ENCODE measurements at places on chromosomes 11 and 22. TPM values are rescaled to one million over a fixed set of nuclear protein-coding genes. Genes with fewer than 3 reads are reported as not detected.

DNA sequence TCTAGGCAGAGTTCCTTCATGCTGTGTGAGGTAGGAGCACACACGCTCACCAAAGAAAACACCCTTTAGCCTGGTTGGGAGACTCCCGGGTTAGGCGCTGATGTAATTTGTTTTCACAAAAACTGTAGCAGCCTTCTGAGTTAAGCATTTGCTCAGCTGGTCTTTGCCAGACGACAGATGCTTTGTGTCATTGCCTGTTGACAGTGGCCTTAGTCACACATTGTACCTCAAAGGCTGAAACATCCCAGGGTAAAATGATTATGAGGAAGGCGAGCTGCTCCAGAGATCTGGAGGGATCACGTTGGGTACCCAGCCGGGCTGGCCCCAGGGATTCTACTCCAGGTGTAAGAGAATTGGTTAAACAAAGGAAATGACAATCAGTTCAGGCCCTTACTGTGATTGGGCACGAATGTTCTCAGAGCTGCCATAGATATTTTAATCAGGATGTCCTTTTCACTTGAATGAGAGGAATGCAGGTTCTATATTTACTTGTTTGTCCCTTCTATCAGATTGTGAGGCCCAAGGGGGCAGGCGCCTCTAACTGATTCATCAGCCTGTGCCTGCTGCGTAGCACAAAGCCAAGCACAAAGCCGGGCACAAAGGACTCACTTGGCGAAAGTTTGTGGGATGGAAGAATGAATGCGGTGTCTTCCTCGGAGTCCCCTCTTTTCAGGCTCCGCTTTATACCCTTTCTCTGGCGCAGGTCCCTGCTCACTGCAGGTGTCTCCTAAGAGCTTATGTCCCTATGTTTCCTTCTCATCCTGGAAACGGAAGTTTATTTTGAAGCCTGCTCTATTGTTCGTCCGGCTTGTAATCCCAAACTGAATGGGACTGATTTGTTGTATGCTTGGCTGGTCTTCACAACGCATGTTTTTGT, 47.1 kb downstream of the ADM start:
- no peak for DNase-seq

SOX6 gene
- 0.34 TPM for total RNA-seq

APOL5 gene
- not detected for total RNA-seq

GRCh38 chr22:28943501-28943879, 60.1 kb downstream of the ZNRF3 start:
- DNase-seq: no peak

DNA sequence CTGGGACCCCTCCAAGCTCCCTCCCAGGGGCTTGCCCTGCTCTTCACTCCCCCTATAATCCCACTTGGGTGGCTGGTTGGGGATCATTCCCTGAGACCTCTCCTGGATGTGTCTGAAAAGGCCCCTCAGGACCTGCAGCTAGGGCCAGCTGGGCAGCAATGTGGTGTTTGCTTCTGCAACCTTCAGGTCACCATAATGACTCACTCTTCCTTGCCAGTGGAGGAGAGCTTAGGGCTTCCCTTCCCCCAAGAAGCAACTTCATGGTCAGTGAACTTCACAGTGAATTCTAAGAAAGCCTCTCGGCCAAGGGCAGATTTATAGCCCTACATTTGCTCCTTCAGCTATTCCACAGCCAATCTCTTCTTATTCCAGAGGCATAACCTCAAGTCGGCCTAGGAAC, 45.1 kb upstream of the TSPAN18 start:
- no peak for DNase-seq

DNA sequence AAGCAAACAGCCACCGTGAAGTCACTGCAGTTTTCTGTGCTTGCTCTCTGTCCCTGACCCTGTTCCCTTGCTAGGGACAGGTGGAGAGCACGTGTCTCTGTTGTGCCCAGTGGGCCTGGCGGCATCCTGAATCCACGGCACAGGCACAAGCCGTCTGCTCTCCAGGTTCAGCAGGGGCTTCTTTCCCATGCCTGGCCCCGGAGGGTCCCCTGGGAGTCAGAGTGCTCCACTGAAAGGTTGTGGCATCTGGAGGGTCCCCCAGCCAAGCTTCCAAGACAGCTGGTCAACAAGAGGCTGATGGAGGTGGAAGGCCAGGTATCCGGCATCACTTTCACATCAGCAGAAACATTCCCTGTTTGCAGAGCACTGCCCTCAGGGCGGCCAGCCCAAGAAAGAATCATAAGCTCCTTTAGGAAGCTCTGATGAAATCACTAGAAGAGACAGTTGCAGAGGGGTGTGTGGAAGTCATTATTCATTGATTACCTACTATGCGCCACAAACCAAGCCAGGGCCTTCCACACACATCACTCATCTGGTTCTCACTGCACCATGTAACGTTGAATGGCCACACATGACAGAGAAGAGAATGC, 346.4 kb upstream of the B3GAT1 start:
- no peak for DNase-seq

- DNase-seq: no peak
Measured at GRCh38 chr22:43217285-43218030, 30.5 kb upstream of the TTLL12 start.

DNA sequence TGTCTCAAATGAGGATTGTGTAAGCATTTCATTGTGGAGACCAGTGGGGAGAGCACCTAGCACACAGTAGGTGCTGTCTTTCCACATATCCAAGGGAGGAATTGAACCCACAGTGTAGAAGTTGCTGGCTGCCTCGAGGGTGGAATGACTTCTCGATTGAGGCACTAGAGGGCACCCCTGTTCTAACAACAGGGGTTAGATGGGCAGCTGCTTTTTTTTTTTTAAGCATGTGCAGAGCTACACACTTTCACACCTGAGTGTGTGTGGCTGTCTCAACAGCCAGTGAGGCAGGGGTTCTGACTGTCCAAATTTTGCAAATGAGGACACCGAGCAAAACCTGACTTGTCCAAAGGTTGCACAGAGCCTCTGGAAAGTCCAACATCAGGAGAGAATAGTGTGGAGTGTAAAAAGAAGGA, 118.2 kb upstream of the CRYBB3 start:
- peak; percentile 32 for DNase-seq

CHORDC1 gene
- total RNA-seq: 109 TPM

GRCh38 chr11:328012-328411, 7.4 kb upstream of the IFITM3 start:
- DNase-seq: no peak

DNA sequence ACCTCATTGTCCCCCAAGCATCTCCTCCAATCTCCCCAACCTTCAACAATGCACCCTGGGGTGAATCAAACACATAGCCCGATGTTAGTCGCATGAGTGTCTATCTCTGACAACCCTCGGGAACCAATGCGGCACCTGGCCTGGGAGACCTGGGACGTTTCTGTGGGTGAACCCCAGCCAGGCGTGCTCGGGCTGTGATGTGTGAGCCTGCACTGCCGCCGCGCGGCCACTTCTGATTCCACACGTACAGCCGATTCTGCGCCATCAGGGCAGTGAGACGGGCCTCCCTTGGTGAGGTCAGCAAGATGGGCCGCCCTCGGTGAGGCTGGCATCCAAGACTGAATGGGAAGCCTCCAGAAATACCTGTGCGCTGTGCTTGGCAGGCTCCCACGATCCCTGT, 5.2 kb upstream of the H19 start:
- DNase-seq: no peak

SYT9 gene
- total RNA-seq: not detected

TTLL1 gene
- total RNA-seq: 3.4 TPM

GRCh38 chr22:24006207-24006913, 1.1 kb upstream of the GSTT4 start:
- no peak for DNase-seq

DNA sequence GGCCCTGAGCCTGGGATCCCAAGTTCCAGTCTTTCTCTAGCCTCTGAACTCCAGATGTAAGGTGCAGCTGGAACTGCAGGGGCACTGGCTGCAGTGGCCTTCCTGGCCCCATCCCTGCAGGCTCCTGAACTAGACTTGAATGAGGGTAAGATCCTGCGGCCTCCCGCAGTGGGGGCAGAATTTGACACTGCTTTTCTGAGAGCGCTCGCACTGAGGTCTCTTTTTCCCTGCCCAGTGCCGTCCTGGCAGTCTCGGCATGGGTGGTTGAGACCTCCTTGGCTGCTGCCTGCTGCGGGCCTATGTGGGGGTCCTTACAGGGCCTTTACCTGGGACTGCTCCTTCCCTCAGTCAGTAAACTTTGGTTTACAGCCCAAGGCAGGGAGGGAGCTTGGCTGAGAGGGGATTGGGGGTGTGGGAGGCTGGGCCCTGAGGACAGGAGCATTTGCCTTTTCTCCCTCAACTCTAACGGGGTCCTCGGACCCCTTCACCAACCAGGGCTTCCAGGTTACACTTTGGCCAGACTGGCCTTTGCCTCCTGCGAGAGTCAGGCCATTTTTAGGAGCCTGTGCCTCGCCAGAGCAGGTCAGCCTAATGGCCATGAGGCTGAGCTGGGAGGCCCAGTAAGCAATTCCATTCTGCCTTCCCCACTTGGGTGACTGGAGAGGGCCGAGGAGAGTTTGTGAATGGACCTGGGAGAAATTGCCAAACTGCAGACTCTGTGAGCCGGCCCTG, 35.4 kb downstream of the FAM83F start:
- DNase-seq: no peak

PIWIL4 gene
- 0.84 TPM for total RNA-seq

DNA sequence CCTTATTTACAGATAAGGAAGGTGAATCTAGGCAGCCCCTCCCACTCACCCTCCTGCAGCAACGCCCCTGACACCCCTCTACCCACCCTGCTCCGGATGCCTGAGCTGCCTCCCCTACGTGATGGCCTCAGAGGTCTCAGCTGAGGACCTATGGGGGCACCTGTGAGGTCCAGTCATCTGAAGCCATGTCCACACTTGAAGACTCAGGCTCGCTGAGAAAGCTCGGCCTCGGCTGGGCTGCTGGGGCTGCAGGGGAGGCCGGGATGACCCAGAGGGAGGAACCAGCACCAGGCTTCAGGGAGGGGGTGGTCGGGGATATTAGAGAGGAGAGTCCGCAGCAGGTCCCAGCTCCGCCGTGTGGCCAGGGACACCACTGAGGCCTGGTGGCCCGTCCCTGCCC, 92.8 kb downstream of the BRD1 start:
- no peak for DNase-seq

MUC5AC gene
- not detected for total RNA-seq

DNA sequence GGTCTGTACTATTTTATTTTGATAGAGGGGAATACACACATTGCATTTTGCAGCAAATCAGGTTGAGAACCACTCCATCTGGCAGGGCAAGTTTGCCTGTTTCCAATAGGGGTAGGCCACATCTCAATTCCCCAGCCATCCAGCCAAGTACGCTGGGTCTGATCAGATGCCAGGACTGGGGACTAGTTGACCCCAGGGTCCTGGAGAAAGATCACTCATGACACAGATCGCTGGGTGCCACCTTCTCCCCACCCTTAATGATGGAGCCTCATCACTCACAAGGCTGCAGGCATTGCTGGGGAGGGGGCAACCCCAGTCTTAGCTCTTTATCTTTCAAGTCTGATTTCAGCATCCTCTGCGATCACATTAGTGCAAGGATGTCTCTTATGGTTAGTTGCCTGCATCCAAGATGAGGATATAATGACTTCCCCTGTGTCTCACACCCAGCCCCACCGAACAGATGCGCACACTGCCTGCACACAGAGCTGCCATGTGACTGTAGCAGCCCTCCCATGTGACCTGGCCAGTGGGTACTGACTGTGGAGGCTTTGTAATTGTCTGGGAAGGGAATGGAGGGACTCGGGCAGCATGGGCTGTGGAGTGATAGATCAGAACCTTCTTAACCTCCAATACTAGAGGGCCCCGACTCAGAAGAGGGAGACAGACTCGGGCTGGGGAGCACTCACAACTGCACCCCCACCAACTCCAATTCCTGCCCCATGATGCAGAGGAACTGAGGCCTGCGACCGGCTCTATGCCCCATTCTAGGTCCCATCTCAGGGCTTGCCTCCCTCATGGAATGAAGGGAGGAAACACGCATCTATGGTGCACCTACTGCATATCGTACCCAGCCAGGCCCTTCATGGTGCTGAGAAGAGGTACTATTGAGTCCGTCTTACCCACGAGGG, 155.8 kb downstream of the DSCAML1 start:
- DNase-seq: no peak

DNA sequence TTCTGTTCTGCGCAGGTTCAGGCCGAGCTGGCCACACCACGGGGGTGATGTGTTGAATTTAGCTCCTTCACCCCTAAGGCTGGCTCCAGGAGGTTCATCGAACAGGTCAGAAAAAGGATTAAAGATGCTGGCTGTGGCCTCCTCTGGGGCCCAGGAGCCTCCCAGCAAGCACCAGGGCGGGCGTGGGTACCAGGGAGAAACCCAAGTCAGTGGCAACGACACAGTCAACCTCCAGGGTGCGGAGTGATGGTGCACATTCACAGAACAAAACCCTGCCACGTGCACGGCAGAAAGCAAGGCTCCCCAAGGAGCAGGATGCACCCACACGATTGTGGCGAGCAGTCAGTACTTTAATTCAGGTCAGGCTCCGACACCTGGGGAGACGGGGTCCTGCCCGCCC, 10.8 kb downstream of the C11orf24 start:
- DNase-seq: no peak

- no peak for DNase-seq
Measured at GRCh38 chr11:18384157-18384641, 10.2 kb upstream of the LDHA start.

CSF2RB gene
- 4.6 TPM for total RNA-seq

- no peak for DNase-seq
Measured at GRCh38 chr11:109804911-109805310, 288.3 kb upstream of the ZC3H12C start.

OR52E8 gene
- not detected for total RNA-seq

- no peak for DNase-seq
Measured at GRCh38 chr22:35850831-35851230, 133.2 kb downstream of the APOL5 start.

STIM1 gene
- total RNA-seq: 77.6 TPM

- no peak for DNase-seq
Measured at GRCh38 chr22:42327462-42328129, 57.1 kb upstream of the TCF20 start.

GRCh38 chr11:77435972-77436371, 37.9 kb downstream of the PAK1 start:
- DNase-seq: no peak

GRCh38 chr11:17604915-17605233, 57.8 kb downstream of the OTOG start:
- DNase-seq: no peak

DNA sequence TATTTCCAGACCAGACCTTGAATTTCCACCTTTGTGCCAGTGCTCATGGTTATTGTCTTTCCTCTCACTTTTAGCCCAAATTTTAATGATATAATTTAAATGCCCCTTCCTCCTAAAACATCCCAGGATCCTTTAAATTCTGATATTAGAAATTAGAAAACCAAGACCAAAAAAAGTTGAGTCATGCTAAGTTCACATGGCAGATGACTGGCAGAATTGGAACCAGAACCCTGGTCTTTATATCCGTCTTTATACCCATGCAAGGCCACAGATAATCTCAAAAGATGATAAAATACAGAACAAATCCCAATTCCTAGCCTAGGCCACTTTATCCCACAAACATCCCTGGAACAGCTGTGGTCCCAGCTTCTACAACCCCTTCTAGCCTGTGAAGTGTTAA, 26.5 kb downstream of the ADORA2A start:
- no peak for DNase-seq

DNA sequence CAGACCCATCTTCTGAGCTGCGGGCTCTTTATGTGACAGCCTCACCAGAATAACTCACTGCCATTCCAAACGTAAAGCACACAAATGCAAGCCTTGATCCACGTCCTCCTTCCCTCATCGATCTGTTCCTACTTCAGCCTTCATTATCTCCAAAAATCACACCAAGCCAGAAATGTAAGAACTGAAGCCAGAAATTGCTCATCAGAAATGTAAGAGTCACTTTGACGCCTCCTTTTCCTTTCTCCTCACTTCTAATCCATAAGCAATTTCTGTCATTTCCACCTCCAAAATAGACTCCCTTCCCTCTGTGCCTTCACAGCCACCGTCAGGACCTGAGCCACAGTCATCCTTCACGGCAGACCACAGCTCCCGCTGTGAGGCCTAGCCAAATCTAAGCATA, 387.3 kb upstream of the B3GAT1 start:
- DNase-seq: no peak

DSCAML1 gene
- not detected for total RNA-seq
